ENCODE measurements at places on chromosomes 5 and 9.

DNA sequence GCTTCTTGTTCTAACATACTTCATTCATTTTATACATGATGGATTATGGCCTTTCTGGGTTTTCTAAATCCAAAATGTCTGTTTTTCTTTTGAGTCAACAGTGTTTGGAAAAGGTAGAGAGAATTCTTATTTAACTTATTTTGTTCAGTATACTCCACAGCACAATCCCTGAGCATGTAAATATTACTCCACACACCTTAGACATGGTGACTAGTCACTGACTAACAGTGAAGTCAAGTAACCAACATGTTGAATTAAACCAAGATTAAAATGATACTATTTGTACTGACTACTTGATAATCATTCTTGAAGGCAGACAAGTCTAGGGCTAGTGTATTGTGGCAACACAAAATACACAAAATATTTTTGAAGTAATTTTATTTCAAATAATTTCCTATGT lies 55.0 kb downstream of the HAPLN1 start:
- no peak for DNase-seq

- DNase-seq = no peak
Measured at GRCh38 chr9:93236541-93237206, 52.7 kb downstream of the WNK2 start.

- DNase-seq = no peak
Measured at GRCh38 chr9:4114569-4115505, 185.0 kb downstream of the GLIS3 start.

DNA sequence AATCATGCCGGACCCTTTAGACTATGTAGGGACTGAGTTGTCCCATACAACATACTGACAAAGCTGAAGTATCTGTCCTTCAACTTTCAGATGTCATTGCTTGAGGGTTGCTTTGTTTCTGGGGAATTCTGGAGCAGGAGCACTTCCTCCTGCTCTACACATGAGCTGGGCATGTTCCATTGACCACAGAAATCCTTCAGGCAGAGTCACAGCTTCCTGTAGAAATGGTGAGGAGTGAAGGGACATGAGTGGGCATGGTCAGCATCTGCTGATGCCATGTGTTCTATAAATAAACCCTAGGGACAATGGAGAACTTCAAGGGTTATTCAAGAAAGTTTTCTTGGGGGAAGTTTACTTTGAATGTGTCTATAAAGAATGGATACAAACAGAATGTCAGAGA lies 296.6 kb upstream of the FBXL7 start:
- no peak for DNase-seq

- no peak for DNase-seq
Measured at GRCh38 chr5:35856765-35857351, at the start of gene IL7R. TSS of gene IL7R (plus strand) at chr5:35856891. CDS start at chr5:35856978, 87 bp downstream.

- DNase-seq = no peak
Measured at GRCh38 chr5:53425687-53426511, 54.5 kb upstream of the FST start.

- DNase-seq = no peak
Measured at GRCh38 chr9:14281876-14282275, 32.1 kb downstream of the NFIB start.

GRCh38 chr5:28226407-28226806 lies 1188.0 kb upstream of the CDH9 start:
- no peak for DNase-seq

GRCh38 chr9:34372467-34373011 lies 4.2 kb downstream of the MYORG start:
- DNase-seq = no peak

DNA sequence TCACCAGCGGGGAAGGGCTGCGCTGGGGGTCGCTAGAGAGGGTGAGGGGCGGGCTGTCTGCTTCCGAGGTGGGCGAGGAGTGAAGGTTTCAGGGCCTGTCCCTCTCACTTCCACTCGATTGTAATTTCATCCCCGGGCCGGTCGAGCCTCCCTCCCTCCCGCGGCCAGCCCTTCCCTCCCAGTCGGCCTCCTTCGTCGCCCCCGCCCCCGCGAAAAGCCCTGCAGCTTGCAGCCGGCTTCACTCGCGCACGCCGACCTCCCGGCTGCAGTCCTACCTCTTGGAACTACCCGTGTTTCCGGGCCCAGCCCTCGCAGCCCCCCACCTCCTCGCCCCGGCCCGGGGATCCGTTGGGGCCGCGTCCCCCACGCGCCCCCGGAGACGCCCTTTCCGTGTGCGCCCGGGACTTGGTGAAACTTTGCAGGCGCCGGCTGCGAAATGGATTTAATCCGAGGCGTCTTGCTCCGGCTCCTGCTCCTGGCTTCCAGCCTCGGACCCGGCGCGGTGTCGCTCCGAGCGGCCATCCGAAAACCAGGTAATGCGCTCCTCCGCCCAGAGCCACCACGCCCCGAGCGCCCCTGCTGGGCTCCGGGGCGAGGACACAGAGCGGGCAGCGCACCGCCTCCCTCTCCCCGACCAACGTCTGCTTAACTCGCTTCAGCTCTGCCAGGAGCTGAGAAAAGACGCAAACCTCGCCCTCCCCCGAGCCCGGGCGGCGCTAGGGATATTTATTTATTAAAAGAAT lies at the start of gene EGFLAM:
Gene EGFLAM, plus strand, starts transcription at position 241 of the 743 bp plus-strand sequence. Its CDS starts 196 bp downstream, at position 437.
- DNase-seq = no peak

DNA sequence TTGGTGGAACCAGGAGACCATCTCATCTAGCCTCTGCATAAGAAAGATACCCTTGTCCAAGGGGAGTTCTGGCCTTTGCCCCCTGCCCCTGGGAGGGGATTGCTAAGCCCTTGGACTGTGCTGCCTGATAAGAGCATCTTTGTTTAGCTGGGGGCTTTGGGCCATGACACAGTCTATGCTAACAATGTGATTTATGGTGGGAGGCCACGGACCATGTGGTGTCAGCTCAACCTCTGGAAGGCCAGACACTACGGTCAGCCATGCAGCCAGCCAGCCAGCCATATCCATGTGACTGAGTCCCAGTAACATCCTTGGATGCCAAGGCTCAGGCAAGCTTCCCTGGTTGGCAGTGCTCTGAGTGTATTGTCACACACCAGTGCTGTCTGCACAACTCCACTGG lies 244.4 kb downstream of the FSTL4 start:
- no peak for DNase-seq

DNA sequence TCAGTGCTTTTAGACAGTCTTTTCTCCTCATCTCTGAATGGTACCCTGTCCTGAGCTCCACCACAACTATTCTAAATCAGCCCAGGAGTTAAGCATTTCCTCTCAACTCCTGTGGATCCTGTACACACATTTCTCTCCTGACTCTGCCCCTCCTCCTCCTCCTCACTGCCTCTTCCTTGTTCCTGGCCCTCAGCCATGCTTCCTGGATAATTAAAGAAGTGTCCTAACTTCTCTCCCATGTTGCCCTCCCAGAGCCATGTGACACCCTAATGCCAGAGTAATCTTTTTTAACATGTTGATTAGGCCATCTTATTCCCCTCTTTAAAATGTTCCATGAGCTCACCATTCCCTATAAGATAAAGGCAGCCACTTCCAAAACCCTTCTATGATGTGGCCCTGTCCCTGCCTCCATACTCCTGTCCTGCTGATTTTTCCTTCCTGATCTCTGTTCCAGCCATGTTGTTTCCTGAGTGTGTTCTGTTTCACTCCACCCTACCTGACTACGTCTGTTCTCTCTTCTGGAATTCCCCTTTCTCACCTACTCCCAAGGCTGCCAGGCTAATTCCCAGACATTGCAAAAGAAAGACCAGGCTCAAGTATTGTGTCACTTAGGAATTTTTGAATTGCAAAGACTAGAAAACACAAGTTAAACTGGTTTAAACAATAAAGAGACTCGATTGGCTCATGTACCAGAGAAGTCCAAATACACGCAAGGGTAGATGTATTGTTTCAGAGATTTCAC lies 295.2 kb downstream of the MAST4 start:
- no peak for DNase-seq

DNA sequence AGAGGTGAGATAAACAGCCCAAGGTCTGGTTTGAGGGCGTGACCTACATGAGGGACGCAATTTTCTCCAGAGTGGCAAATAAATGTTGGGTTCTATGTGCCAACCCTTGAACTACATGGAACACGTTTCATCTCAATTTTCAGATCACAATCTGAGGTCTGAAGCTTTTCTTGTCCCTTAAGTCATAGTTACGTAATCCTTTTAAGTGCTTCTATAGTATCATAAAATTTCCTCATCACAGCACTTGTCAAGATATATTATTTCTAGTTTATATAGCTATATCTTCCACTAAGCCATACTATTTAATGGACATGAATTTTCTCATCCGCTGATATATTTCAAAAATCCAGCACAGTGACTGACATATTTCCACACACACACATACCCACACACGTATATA lies 53.1 kb upstream of the GRIN3A start:
- DNase-seq = no peak

DNA sequence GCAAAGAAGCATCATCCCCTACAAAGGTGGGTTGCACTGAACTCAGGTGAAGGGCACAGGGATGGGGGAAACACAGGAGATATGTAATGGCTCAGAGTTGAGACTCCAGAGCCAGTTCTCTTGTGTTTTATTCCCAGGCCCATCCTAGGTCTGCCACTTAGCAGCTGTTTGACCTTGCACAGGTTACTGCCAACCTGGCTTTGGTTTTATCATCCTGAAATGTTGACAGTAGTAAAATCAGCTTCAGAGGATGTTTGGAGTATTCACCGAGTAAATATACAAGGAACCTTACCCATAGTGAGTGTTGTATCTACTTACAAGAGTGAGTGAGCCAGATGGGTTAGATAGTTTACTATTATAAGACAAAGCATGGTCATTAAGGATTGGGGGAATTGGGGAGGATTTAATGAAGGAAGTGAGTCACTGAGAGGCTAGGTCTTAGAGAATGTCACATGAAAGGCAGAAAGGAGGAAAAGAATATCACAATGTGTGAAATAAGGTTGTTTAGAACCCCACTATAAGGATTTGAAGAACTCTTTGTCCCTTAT lies 141.3 kb downstream of the MAN2A1 start:
- DNase-seq = no peak

DNA sequence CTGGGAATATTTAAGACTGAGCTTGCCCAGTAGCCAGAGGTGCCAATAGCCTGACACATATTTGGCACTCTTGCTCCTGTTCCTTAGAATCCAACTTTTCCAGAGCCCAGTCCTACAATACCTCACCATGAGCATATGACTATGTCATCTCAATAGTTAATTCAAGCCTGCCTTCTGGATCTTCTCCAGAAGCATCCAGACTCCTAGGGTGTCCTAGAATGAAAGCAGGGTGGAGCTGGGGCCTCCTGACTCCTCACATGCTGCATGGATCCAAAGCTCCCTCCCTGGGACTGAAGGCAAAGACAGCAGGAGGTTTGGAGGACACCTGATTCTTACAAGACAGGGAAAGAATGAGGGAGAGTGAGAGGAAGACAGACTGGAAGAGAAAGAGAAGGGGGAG lies 37.9 kb downstream of the SH3TC2 start:
- DNase-seq = no peak

GRCh38 chr9:34546102-34546833 lies 23.5 kb upstream of the ENHO start:
- no peak for DNase-seq

- DNase-seq = no peak
Measured at GRCh38 chr5:40679913-40680681, at the start of gene PTGER4. TSS of gene PTGER4 (plus strand) at chr5:40679915. CDS start at chr5:40680994, 1,079 bp downstream.

- DNase-seq = no peak
Measured at GRCh38 chr9:22401671-22402070, 45.0 kb upstream of the DMRTA1 start.

GRCh38 chr5:90940227-90940995 lies 381.8 kb downstream of the ADGRV1 start:
- DNase-seq = peak; percentile 1

DNA sequence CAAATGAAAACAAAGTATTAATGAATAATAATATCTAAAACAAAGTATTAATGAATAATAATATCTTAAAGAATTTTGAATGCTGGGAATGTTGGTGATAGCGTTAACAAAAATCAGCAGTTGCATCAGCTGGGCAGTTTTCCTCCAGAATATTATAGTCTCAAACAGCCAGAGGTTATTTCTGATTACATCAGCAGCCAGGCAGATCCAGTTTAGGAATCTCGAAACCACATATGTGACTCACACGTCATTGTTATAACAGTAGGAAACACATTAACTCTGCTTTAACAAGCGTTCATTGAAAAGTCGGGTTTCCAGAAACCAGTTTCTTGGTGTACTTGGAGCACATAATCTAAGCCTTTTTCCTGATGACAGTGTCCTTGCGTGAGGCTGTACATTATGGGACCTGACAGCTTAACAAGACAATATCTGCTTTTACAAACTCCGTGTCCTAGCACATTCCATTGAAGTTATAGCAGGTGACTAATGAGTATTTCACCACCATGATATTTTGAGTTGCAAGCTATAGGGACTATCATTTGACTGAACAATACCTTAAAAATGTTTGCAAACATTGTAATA lies 559.5 kb upstream of the KLF4 start:
- no peak for DNase-seq

GRCh38 chr5:95759005-95759404 lies 27.9 kb downstream of the RHOBTB3 start:
- no peak for DNase-seq

DNA sequence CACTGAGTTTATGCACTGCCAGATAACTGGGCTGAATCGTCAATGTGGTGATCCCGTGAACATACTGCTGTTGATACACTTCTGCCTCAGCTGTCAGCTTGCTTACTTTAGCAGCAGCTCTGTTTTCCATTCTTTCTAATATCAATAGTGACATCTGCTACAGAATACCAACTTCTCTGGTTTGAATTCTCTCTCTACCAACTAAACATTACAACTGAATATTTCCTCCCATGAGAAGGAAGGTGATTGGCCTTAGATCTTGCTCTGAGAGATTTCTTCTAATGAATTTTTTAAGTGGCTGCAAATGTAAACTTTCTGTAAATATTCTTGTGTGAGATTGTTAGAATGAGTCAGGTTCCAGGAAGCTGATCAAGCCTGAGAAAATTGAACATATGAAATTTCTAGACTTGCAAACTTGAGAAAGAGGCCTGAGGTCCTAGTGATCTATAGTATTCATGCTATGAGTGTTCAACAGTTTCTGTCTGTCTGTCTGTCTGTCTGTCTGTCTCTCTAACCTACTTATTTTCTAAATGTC lies 205.5 kb upstream of the CDKN2B start:
- DNase-seq = peak; percentile 27

DNA sequence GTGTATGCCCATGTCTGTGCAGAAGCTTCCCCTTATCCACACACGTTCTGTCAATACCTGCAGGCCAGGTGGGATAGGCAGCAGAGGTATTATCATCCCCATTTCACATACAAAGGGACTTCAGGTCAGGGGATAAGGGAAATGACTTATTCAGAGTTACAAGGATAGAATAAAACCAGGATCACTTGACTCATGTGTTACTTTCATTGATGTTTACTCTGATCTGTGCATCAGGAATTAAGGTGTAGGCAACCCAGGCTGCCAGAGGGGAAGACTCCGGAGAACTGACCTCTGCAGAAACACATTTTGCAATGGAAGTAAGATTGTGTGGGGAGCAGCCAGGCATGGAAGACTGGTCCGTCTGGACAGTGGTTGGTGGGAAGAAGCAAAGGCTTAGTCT lies 74.2 kb upstream of the FSTL4 start:
- DNase-seq = no peak

DNA sequence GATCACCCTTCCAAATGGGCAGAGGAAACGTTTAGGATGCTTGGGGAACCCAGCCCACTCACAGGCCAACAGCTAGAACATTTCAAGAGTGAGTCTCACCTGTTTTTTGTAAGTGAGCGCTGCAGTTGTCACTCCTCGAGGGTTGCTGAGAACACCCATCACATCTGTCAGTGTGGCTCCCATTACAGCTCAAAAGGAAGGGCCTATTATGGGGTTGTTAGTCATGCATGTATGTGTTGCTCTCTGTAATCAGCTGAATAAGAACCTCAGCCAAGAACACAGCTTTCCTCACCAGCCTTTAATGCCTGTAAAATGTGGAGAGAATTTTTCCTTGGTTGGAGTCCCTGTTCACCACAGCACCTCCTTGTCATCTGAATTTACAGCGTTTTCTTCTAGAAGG lies 196.3 kb upstream of the KLF4 start:
- DNase-seq = no peak

All from NCI-H446 treated with DMSO at 0.1 percent for 48 hours (cell line).